ENCODE measurements at places on chromosomes 7 and 10.

- DNase-seq: no peak
Observed at GRCh38 chr7:3767917-3768777, 467.1 kb downstream of the SDK1 start.

- DNase-seq: no peak
Observed at GRCh38 chr10:69845574-69846292, 44.0 kb downstream of the COL13A1 start.

GRCh38 chr7:127383123-127383835 is 9.2 kb downstream of the ZNF800 start:
- DNase-seq: peak; percentile 25

DNA sequence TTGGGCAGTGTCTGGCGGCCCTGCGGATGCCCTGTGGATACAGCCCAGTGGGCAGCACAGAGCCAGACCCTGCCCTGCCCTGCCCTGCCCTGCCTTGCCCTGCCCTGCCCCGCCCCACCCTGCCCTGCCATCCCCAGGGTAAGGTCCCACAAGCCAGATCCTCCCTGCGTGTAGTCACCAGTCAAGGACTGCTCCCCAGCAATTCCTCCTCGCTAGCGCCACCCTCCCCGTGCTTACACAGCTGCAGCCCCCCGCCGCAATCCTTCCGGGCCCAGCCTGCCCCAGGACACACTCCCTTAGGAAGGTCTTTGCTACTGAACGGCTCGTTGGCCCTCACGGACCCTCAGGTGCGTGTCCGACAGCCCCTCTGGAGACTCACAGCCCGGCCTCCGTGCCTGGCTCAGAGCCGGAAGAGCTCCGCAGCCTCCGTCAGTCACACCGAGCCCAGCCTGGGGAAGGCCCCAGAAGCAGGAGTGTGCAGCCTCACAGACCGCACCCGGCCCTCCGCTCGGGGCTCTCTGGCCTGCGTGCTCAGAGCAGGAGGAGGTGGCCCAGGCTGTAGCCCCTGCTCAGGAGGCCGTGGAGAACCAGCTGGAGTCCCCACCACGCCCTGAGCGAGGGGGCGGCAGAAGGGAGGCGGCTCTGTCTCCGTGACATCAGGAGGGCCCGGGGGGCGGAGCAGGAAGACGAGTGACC is 68.3 kb downstream of the PWWP2B start:
- DNase-seq: no peak

DNA sequence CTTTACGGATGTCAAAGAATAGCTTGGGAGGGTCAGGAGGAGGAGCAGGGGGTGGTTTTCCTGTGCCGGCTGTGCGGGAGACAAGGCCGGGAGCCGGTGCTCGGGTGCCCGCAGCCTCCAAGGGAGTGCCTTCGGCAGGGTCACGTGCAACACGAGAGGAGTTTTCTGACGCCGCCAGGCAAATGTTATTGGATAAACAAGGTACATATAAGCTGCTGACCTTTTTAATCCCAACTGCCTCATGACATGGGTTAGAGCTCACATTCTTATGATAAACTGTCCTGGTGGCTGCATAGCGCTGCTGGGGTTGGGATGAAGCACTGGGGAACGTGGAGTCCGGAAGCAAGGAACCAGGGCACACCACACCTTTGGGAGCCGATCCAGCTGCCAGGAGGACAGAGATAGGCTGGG is 124.8 kb upstream of the PDLIM1 start:
- no peak for DNase-seq

DNA sequence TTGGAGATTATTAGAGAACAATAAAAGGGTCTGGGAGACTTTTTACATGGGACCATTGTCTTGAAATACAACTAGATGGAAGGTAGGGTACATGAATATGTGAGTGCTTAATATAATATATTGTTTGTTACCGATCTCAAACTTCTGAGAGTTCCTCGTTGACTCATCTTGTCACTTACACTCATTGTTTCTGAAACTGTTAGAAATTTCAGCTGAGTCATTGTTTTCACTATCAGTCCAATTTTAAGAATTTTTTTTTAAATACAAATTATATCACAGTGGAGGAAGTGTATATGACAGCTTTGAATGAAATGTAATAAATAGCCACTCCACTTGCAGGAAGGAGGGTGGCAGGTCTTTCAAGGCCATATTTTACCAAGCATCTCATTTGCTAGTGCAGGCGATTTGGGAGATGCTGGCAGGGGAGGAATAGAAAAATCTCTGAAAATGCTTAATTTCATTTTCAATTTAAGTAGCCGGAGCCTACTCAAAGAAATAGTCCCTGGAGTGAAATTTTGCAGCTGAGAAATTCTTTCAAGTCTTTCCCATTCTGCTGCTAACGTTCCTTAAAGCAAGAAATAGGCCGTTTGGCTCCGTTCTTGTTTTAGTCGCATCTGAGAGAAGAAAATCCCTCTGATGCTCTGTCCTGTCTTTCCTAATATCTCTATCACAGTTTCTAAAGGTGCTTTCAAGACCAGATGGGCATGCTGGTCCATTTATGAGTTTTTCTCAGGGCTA is 1404.2 kb upstream of the CELF2 start:
- no peak for DNase-seq

- DNase-seq: no peak
Observed at GRCh38 chr7:41880107-41880506, 177.2 kb upstream of the INHBA start.

- DNase-seq: no peak
Observed at GRCh38 chr10:112966194-112966855, 16.3 kb downstream of the TCF7L2 start.

DNA sequence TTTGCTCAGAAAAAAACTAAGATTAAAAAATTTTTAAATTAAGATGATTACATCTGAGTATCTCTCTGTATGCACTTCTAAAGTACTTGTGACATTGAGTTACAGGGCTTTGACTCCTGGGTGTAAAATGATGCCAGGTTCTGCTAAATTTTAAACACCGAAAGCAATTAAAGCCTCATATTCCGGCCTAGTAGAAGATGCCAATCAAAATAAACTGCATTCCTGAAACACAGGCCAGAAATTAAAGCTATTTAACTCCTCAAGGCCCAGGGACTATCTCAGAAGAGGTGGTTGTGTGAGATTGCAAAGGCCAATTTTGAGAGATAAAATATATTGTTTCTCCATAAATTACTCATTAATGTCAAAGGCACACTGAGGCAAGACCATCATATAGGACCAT is 388.3 kb downstream of the KIF20B start:
- DNase-seq: no peak

DNA sequence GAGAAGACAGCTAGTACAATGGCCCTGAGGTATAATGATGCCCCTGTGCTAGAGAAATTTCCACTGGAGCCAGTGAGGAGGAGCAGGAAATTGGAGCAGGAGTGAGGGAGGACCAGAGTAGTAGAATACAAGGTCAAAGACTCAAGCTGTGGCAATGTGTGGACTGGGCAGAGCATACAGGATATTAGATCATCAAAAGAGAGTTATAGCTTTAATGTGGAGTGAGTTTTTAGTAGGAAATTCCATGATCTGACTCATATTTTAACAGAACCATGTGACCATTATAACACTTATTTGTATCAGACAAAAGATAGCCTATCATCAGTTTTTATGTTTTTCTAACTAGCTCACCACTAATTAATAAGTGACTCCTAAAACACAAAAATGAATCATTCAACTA is 154.1 kb downstream of the DGKB start:
- no peak for DNase-seq

DNA sequence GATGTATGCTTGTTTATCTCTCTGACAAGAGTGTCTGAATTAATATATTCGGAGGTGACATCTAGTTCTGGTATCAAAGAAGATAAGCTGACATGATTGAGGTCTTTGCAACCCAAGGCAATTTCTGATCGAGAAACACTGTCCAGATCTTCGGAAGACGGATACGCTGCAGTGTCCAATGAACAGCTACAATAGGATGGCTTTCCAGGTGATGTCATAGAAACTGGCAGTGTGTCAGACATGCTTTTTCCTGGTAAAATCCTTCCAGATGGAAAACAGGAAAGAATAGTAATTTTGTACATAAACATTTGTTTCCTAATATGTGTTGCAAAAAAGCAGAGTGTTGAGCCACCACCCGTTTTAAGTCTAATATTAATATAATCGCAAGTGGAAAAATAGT is 33.4 kb downstream of the VWDE start:
- DNase-seq: no peak

- DNase-seq: no peak
Observed at GRCh38 chr7:20083781-20084180, 133.4 kb downstream of the MACC1 start.

DNA sequence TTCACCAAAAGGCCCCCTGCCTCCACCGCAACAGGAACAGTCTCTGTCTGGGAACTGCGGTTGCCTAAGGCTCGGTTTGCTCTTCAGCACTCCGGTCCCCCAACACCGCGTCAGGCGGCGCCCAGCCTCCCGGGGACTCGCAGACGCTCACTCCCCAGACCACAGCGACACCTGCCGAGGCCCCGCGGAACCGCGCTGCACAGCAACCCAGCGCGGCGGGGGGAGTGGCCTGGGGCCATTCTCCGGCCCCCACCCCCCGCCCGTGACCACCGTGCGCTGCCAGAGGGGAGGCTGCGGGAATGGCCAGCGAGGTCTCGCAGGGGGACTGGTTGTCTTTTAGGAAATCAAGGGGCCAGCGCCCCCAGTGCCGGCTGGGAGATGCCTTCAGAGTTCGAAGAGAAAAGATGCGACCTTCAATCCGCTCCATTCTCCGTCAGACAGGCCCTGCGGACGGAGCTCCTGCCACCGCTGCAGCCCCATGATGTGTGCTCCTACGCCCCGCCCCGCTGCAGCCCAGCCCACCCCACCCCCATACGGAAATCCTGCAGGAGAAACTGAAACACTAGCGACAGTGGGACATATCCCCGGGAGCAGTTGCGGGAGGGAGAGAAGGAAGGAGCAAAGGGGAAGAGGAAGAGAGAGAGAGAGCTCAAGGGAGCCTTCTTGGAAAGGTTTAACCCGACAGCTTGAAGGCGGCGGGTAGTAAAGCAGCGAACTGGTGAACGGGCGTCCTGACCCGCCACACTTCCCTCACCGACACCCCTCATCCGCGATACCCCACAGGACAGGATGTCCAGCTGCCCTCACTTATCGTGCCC is 137.4 kb upstream of the CDCA7L start:
- DNase-seq: peak; percentile 92

DNA sequence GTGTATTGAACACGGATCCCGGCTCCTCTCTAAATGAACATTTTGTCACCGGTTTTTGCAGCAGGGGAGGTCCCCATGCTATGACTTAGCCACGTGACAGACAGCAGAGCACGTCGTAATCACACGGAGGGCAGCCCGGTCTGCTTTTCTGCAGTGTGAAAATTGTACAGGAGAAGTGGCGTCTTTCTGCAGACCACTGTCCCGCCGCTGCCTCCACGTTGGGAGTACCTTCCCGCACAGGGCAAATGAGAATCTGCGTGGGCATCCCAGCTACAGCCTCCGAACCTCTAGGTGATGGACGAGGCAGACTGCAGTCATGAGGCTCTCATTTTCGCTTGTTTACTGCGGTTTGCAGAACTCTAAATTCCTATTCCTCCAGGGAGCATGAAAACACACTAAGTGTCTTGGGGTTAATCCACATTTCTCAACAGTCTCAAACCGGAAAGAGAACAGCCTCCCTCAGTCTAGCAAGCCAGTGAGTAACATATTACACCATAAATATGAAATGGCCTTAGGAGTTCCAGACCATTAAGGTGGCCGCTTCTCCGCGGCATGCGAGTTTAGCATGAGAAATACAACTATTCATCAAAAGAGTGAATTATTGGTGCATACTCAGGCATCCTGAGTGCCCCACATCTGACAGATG is 89.8 kb downstream of the TCERG1L start:
- DNase-seq: no peak

GRCh38 chr10:111338035-111338434 is 261.2 kb downstream of the ADRA2A start:
- DNase-seq: no peak

GRCh38 chr7:149005427-149006344 is 22.6 kb downstream of the PDIA4 start:
- DNase-seq: peak; percentile 53

DNA sequence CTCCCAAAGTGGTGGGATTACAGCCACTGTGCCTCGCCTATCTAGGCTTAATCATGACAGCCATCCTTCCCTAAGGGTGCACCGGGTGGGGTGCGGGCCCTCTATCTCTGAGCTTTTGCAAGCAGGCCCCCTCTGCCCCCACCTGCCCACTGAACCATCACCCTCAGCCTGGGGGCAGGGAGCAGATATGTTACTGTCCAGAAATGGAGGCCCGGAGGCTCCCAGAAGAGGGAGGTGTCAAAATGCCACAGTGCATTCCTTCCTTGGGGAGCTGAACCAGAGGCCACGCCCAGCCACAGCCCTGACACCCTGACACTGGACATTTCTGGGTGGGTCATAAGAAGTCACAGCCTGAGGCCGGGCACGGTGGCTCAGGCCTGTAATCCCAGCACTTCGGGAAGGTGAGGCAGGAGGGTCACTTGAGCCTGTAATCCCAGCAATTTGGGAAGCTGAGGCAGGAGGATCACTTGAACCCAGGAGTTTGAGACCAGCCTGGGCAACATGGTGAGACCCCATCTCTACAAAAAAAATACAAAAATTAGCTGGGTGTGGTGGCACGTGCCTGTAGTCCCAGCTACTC is 129.8 kb upstream of the TNRC18 start:
- DNase-seq: no peak

DNA sequence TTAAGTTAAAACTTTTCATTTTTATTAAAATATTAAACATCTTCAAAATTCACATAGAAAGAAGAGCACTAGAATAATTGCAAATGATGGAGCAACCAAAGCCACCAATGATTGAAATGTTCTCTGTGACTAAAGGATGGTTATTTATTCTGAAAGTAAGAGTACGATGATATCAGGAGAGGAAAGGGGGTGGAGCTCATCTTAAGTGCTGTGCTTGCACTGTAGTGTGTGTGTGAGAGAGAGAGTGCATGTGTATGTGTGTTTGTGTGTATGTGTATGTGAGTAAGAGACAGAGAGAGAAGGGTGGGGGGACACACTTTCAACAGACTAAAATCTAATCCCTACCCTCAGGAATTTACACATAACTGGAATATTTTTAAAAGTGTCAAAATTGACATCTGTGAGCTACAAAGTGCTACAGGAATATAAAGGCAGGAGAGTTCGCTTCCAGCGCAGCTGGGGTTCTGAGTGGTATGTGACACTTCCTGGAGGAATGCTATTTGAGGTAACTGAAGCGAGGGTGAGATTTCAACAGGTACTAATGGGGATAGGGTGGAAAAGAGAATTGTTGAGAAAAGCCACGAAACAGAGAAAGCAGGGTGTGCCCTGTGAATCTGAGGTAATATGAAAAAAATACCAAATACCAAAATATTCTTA is 57.2 kb upstream of the SMNDC1 start:
- no peak for DNase-seq

GRCh38 chr7:3393862-3394261 is 92.8 kb downstream of the SDK1 start:
- no peak for DNase-seq

DNA sequence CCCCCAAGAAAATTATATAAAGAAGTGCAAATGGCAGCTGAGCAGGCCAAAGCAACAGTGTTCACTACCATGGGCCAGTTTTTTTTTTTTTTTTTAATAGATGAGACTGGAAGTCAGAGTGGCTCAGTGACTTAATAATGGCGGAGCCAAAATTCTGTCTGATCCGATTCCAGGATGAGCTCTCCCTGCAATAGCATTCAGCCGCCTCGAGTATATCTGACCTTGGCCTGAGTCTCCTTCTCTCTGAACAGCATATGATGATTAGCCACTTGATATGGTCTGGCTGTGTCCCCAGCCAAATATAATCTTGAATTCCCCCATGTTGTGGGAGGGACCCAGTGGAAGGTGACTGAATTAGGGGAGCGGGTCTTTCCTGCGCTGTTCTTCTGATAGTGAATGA is 76.7 kb upstream of the PRLHR start:
- DNase-seq: no peak
